Activated naive CD4-positive, alpha-beta T cell (primary cell): ENCODE measurements at places on chromosomes 5 and 9.

DNA sequence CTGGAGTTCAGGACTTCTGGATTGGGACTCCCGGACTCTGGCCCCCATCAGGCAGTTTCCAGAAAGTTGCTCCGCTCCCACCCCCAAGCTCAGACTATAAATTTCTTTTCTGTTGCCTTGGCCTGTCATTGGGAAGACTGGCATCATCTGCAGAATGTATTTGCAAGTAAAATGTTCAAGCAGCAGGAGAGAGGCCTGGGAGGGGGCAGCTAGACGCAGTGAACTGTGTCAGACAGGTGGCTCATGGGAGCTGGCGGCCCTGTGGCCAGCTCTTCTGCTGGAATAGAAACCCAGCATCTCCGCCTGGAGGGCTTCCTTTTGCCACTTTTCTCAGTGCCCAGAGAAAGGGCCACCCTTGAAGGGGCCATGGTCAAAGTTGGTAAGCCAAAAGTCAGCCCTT is 16.0 kb downstream of the INSYN2B start:
- no peak for DNase-seq

DNA sequence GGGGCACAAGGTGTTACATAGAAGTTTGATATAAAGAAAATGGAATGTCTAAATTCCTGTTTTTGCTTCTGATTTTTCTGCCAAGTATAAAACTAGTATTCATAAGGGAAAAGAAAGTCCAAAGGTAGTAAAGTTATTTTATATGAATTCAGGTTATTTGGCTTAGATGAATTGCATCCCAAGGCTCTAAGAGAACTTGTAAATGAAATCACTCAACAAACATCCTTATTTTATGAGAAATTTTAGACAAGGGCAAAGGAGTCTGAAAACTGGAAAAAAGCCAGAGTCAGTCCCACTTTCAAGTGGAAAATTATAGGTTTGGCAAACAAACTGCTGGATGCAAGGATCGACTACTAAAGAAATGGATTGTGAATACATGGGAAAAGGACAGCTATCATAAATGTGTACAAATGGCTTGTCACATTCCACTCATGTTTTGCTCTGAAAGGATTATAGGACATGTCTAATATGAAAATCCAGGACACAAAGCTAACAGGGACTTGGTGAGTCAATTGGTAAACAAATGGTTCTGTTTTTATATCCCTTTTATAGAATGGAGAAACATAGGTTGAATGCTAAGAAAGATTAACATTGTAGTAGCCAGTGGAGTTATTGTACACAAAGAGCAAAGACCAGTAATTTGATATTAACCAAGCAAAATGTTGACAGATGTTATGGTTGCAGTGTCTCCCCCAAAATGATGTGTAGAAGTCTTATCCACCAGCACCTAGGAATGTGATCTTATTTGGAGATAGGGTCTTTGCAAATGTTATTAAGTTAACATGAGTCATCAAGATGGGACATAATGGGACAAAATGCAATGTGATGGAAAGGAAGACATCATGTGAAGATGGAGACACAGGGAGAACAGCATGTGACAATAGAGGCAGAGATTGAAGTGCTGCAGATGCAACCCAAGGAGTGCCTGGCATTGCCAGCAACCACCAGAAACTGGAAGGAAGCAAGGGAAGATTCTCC is 495.7 kb downstream of the TLE1 start:
- no peak for DNase-seq

DNA sequence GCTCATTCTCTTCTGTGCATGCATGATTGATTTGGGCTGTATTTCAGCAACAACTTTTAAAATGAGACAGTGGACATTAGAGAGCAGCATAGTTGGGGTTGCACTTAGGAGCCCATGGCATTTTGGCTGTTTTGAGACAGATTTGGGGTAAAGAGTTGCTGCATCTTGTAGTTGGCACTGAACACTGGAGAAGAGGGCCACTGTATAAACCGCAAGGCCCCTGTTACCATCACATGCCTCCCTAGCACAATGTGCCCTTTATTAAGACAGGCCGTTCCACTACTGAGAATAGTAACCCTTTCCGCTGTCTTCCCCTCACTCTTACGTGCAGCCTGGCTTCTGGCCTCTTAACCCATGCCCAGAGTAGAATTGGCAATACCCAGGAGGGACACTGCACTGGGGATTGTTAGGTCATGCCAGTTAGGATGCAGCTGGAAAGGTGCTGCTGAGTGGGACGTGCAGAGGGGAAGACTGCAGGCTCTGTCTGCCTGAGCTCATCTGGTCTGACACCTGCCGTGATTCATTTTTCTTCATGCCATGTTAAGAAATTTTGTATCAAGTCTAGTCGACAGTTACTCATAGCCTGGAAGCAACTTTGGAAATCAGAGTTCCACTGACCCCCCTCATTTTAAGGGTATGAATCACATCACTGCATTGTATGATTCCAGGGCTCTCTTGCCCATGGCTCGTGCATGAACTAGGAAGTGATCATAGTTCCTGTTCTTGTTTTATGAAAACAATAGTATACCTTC is 146.9 kb upstream of the DMRT1 start:
- no peak for DNase-seq

GRCh38 chr5:76175821-76176403 is 92.7 kb downstream of the SV2C start:
- no peak for DNase-seq

DNA sequence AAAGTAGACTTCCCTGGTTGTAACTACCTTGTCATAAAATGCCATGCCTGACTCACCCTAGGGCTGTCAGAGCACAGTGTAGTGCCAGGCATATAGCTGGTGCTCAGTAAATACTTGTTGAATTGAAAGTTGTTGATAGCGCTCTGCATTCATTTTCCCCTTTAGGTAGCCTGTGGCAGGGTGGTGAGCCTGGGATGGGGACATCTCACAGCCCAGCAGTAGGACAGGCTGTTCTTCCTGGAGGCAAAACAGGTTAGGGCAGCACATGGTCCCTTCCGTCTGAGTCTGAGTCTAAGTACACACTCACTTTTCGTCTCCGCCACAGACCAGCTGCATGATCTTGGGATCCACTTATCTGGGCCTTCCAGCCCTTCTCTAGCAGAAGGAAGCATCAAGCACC is 401.9 kb downstream of the ZSWIM6 start:
- DNase-seq = no peak

GRCh38 chr5:173640156-173640804 is 23.8 kb upstream of the BOD1 start:
- no peak for DNase-seq

DNA sequence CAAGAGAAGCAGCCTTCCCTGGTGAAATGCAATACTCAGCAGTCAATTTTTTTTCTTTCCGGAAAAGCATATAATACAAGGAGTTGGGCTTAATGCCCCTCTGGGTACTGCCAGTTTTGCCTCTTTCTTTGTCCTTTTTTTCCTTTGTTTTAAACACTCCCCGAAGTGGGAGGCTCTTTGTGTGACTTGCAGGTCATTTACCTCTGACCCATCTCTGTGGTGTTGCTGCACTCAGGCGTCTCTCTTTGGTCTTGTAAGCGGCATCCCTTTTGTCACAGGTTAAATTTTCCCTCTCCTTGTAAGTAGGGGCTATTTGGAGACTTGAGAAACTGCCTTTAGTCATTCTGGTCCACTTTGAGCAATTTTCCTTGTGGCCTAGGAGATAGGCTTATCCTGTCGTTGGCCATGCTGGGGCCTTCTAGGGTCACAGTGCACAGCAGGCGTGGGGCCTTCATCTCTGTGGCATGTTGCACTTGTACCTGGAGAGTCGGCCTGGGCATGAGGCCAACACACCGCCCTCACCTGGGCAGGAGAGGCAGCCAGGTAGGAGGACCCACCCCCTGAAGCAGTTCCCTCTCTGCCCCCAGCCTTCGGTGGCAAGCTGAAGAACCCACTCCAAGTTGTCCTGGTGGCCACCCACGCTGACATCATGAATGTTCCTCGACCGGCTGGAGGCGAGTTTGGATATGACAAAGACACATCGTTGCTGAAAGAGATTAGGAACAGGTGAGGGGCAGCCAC is 27.7 kb upstream of the CTSL start:
- DNase-seq = no peak

GRCh38 chr5:127320032-127320965 is 29.7 kb downstream of the MEGF10 start:
- DNase-seq = no peak

- DNase-seq = no peak
These were observed 5.0 kb upstream of the IRX4 start for GRCh38 chr5:1887588-1888360.

- no peak for DNase-seq
These were observed 358.5 kb downstream of the YTHDC2 start for GRCh38 chr5:113871972-113872371.

DNA sequence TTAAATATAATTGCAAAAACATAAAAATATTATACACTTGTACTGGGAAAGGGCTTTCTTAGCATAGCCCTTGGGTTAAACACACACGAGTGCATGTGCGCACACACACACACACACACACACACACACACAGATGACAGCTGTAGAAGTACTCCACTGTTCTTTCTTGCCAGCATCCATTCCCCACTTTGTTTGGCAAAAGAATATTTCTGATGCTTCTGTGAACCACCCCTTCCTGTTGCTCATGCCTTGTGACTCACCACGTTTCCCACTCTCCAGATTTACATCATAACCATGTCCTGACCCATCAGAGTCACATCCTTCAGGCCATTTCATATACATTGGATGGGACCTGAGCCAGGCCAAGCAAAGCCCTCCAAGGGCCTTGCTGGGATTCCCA is 280.1 kb downstream of the DNAH5 start:
- no peak for DNase-seq

GRCh38 chr5:27208051-27208450 is 169.7 kb upstream of the CDH9 start:
- DNase-seq = no peak
